ENCODE measurements at places on chromosomes 12 and 14.

DNA sequence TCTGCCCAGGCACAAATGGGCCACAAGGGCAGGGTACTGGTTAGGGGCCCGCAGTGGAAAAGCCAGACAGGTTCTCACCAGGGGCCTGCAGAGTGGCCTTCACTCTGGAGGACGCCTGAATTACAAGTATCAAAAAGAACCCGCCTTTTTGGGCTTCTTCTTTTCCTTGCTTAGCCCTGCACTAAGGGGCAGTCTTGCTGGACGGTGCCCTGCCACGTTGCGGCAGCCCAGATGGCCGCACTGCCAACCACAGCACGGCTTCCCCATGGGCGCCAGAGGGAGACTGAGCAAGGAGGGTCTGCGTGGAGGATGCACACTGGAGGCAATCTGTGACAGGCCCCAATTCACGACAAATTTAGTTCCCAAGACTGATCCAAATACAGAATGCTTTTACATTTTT lies 18.3 kb upstream of the CDK2AP1 start:
- DNase-seq = no peak

- no peak for DNase-seq
Observed at GRCh38 chr12:44558340-44559100, 317.6 kb downstream of the NELL2 start.

GRCh38 chr14:84825481-84826251 lies 704.3 kb upstream of the FLRT2 start:
- DNase-seq = no peak

DNA sequence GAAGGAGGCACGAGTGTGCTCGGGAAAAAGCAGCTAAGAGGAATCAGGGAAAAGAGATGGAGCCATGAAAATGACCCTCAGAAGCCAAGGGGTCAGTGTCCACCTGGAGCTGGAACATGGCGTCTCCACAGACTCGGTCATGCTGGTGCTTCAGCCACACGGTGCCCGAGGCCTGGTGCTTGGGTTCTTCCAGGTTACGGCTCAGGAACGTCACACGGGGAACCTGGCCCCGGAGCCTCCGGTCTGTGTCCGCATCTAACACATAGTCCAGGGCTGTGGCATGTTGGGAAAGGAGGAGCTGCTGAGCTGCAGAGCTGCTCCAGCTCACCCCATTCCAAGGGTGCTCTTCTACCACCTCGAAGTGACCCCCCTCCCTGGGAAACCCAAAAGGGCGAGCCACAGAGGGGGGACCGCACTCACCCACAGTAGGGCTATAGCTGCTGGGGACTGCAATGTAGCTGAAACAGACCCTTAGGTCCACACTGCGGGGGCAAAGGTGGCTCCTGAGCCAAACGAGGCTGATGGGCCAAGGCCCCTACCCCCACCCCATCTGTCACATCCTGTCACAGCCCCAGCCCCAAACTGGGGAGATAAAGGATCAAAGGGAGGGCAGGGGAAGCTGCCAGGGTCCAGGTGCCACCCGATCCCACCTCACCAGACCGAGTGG lies 10.8 kb downstream of the ITGA7 start:
- DNase-seq = no peak

- DNase-seq = no peak
Observed at GRCh38 chr14:79332504-79333197, 878.7 kb downstream of the DIO2 start.

GRCh38 chr12:57191410-57191809 lies 25.2 kb upstream of the NXPH4 start:
- no peak for DNase-seq

DNA sequence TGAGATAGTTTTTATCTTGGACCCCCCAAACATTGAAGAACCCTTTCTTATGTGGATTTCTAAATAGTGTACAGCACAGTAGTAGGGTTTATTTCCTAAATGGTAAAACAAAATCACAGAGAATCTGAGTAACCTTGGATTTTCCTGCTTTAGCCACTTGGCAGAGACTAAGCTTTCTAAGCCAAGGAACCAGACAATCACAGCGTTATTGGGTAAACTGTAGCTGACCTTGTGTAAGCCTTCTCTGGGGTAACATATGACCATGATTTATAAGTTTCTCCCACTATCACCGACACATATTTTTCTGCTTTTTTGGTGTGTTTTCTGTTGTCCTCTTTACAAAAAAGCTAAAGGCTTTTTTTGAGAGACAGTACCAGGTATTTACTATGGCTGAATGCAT lies 136.3 kb upstream of the PZP start:
- DNase-seq = no peak

- DNase-seq = no peak
Observed at GRCh38 chr12:127822809-127823411, 444.1 kb upstream of the TMEM132C start.

- peak; percentile 84 for DNase-seq
Observed at GRCh38 chr14:31207287-31207754, 272 bp downstream of the HECTD1 start.

GRCh38 chr12:52210925-52211650 lies 19.3 kb upstream of the KRT80 start:
- DNase-seq = no peak

GRCh38 chr12:53222806-53223261 lies 9.2 kb downstream of the RARG start:
- DNase-seq = no peak

DNA sequence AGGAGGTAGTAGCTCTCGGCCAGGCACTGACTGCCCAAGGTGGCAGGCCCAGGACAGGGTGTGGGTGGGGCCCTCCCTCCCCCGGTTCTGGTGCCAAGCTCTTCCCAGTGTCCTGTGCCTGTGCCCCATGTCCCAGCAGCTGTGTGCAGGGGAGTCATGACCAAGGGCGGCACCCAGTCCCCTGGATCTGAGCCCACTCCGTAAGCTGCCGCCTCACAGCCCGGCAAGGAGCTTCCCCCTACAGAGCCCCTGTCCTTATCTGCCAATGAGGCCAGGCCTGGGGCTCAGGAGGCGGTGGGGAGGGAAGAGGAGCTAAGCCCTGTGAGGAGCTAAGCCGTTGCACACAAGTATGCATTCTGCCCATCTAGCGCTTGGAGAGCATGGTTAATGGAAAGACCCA lies 5.6 kb upstream of the C14orf180 start:
- no peak for DNase-seq

- peak; percentile 70 for DNase-seq
Observed at GRCh38 chr14:49692811-49693734, at the start of gene KLHDC1. KLHDC1 (plus strand) TSS chr14:49693120; CDS start chr14:49693195, 75 bp downstream.

DNA sequence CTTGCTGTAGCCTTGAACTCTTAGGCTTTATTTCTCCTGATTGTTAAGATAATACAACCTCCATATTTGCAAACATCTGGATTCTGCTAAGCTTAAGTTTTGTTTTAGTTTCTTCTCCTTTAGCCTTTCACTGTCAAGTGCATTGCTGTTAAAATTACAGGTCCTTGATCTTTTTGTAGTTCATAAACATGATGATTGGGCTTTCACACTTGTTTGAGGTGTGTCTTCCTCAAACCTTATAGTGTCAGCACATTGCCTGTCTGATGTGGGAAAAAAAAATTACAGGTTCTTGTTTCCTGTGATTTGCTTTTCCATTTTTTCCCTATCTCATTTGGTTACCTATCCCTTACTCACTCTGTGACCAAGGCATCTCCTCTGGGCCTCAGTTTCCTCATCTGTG lies 59.2 kb downstream of the BICDL1 start:
- no peak for DNase-seq

- DNase-seq = no peak
Observed at GRCh38 chr12:3920351-3921150, 47.4 kb upstream of the PARP11 start.

DNA sequence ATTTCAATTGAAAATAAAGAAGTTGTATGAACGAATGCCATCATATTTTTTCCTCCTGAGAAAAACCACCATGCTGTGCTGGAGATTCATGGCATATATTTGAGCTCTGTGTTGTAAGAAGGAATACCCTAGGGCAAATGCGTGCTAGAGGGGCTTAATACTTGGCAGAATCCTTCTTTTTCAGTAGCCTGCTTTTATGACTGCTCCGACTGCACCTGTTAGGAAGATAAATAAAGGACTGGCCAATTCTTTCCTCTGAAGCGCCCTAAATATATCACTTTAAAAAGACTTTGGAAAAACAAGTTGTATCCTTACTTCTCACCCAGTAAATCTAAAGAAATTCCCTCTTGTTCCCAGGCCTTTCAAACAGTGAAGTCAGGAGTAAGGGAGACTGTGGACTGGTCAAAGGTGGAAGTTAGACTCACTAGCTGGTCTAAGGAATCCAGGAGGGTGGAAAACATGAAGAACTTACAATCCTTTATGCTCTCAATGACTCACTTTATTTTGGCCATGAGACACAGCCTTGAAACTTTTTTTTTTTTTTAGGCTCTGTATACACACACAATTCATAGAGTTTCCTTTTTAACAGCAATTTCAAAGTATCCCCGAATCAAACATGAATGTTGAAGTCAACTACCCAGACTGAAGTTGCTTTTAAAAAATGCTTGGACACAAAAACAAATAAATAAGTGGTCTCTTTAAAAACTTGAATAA lies 5.2 kb downstream of the MYBPC1 start:
- no peak for DNase-seq

DNA sequence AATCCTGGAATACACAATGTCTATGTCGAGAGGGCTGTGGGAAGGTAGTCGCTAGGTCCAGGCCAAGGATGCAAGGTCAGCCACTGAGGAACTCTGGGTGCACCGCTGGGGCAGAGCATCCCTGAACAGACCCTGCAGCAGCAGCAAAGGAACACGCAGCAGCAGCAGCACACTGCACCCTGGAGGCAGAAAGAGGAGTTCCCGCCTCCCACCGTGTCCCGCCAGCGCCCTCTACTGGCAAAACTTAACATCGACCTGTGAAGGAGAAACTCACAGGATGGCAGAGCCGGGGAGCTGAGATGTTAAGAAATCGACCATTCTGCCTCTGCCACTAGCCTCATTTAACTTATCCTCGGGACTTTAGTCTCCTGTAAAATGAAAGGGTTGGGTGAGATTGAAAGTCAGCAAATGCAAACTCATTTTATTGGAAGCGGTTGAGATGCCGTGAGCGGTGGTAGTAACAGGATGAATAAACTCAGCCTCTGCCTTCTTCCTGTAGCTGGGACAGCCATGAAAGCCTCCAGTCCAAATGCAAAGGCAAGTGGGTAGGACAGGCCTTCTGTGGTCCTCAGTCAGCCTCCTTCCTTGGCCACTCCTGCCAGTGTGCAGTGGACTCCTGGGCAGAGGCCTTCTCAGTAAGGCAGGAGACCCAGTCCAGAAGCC lies 45.6 kb downstream of the STAB2 start:
- DNase-seq = peak; percentile 25

GRCh38 chr12:116520801-116521471 lies 38.2 kb upstream of the MAP1LC3B2 start:
- no peak for DNase-seq

- no peak for DNase-seq
Observed at GRCh38 chr14:64422756-64423155, 34.6 kb downstream of the MTHFD1 start.

DNA sequence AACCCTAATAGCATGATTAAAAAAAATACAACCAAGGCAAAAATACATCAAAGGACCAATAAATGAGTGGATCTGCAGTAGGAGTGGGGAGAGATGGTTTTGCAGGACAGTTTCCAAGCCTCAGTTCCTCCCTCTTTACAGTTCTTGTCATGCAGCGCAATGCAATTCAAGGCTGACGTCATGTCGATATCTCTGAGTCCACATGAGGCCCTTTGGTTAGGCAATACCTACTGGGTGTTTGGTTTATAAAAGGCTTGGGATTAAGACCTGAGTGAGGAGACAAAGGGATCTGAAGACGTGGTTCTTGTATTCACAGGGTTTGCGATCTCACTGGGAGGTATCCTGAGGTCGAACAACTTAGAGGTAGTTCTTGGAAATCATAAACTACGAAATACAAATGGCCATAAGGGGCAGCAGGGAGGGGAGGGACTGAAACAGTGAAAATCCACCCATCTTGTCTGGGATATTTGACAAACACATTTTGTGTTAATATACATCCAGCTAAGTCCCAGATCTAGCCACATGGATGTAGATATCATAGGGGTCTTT lies 441.0 kb downstream of the FUT8 start:
- no peak for DNase-seq

- DNase-seq = no peak
Observed at GRCh38 chr12:111298582-111299436, 70.1 kb downstream of the PHETA1 start.

DNA sequence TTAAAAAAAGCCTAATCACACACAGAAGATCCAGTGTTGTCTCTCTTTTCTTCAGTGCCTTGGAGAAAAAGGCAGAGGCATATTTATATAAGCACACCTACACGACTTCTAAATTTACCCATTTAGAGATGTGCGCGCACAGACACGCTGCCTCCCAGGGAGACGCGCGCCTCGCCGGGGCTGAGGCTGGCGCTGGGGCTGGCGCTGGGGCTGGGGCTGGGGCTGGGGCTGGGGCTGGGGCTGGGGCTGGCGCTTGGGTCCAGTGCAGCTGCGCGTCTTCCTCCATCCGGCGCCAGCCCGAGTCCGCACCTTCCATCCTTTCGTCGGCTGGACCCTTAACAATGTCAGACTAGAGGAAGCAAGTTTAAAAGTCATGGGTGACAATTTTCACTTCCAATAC lies 118.4 kb upstream of the ARID2 start:
- DNase-seq = no peak

DNA sequence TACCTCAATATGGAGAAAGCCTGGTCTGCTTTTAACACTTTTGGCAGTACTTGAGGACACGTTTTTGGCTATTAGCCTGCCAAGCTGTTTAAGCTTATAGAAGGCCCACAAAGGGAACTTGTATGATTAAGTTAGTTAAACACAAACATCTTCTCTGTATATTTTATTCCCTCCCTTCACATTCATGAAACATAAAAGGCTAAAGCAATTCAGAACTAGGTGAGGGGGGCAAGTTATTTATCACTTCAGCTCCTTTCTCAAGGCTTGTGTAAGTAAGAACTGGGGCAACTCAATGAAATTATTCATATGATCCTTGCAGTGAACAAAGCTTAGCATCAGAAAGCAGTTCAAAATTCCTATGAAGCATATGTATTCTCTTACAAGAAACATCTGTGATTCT lies 7.5 kb downstream of the PRICKLE1 start:
- DNase-seq = no peak

DNA sequence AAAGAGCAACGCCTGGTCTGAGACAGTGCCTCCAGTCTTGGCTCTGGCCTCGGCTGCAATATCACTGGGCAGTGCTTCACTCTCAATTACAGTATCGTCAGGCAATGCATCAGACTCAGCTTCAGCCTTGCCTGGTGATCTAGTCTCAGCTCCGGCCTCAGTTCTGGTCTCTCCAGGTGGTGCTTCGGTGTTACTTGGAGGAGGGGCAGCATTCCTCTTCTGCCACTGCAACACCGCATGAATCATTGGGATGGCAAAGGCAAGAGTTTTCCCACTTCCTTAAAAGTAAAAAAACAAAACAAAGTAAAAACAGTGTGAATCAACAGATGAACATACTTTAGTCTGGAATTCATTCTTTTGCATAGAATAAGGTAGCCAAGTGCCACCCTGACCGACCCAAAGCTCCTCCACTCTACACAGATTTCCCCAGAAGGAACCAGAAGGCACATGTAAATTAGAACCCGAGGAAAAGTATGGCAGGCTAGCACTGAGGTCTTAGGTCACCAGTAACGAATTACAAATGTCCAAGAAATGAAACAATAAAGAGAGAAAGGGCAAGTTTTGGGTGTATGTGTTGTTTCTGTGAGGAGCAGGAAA lies 18.6 kb downstream of the DDX24 start:
- DNase-seq = no peak
